ENCODE measurements at places on chromosomes 3 and 15. TPM values are rescaled to one million over a fixed set of nuclear protein-coding genes. Genes with fewer than 3 reads are reported as not detected.

STAB1 gene
- 0.30 TPM for total RNA-seq

SQOR gene
- 58.4 TPM for total RNA-seq

OSTN gene
- not detected for total RNA-seq

SLC22A14 gene
- not detected for total RNA-seq

SPRED1 gene
- total RNA-seq = 4.3 TPM

KBTBD13 gene
- total RNA-seq = not detected

CHRNA7 gene
- not detected for total RNA-seq

TSEN2 gene
- total RNA-seq = 38.8 TPM

PYGO1 gene
- 0.13 TPM for total RNA-seq

SPTSSB gene
- 0.05 TPM for total RNA-seq

SLC35G2 gene
- 0.71 TPM for total RNA-seq

CILP gene
- total RNA-seq = 0.08 TPM

LRRC28 gene
- 8.6 TPM for total RNA-seq

ARNT2 gene
- total RNA-seq = 0.11 TPM

ALS2CL gene
- 1.5 TPM for total RNA-seq

LEKR1 gene
- 0.30 TPM for total RNA-seq

IQSEC1 gene
- 24.8 TPM for total RNA-seq

XCR1 gene
- not detected for total RNA-seq

LAMB2 gene
- total RNA-seq = 2.4 TPM

NEO1 gene
- 4.9 TPM for total RNA-seq

CTSH gene
- 6.6 TPM for total RNA-seq

RAB6B gene
- 0.63 TPM for total RNA-seq
